ENCODE measurements at places on chromosomes 3 and 15.

DNA sequence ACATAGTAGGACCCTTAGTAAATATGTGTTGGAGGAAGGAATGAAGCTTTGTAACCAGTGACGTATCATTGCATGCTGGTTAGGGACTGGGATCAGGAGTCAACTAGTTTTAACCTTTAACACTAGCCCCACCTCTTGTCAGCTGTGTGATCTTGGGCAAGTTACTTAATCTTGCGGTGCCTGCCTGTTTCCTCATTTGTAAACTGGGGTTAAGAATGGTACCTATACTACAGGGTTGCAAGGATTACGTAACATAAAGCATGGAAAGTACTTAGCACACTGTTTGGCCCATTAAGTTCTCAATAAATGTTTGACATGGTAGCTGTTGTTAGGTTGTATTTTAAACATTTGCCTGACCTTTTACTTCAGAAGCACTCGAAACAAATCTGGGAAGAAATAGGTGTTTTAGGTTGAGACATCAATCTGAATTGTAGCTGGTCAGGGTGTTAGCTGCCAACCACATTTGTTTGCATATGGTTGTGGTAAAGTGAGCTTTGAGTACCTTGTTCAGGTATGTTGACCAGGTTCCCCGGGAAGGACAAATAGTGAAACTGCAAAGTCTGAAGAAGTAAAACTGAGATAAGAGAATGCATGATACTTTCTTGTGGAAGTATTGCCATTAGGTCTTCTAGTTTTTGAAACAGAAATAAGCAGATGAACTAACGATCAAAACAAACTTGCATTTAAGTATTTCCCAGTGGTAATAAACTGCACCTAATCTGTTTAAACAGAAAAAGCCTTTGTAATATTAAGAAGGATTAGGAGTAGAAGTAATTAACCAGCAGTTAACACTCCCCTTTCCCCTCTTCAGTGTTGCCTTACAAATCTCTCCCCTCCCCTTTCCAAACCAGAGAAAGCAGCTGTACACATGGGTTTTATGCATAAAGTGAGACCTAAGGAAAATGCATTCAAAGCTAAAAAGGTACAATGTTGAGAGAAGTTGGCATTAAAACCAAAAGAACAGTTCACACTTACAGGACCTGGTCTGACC is 25.8 kb upstream of the SCAANT1 start:
- no peak for DNase-seq

- no peak for DNase-seq
Observed at GRCh38 chr3:181966393-181966792, 254.7 kb downstream of the SOX2 start.

GRCh38 chr15:95644100-95644875 is 686.2 kb upstream of the NR2F2 start:
- DNase-seq, result no peak

GRCh38 chr15:90062023-90062442 is 40.2 kb downstream of the IDH2 start:
- no peak for DNase-seq

- DNase-seq, result no peak
Observed at GRCh38 chr3:30894521-30895251, at the start of gene GADL1. Gene GADL1, minus strand, starts transcription at chr3:30894661. Its CDS starts 47 bp downstream, at chr3:30894614.

- DNase-seq, result peak; percentile 4
Observed at GRCh38 chr15:56249092-56249491, 5.4 kb upstream of the RFX7 start.

GRCh38 chr3:162626172-162626571 is 1129.6 kb downstream of the OTOL1 start:
- DNase-seq, result no peak

DNA sequence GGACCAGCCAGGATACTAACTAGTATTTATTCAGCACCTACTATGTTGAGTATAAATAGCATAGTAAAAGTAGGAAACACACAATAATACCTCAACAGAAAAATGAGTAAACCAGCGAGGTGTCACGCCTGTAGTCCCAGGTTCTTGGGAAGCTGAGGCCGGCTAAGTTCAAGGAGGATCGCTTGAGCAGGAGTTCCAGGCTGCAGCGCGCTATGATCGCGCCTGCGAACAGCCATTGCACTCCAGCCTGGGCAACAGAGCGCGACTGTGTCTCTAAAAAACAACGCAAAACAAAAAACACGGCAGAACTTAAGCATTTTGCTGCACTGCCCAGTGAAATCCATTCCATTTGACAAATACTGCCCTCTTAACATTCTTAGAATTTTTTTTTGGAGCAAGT is 1.3 kb upstream of the DENND6A start:
- no peak for DNase-seq

- DNase-seq, result no peak
Observed at GRCh38 chr15:77295446-77295845, 124.5 kb downstream of the PEAK1 start.

DNA sequence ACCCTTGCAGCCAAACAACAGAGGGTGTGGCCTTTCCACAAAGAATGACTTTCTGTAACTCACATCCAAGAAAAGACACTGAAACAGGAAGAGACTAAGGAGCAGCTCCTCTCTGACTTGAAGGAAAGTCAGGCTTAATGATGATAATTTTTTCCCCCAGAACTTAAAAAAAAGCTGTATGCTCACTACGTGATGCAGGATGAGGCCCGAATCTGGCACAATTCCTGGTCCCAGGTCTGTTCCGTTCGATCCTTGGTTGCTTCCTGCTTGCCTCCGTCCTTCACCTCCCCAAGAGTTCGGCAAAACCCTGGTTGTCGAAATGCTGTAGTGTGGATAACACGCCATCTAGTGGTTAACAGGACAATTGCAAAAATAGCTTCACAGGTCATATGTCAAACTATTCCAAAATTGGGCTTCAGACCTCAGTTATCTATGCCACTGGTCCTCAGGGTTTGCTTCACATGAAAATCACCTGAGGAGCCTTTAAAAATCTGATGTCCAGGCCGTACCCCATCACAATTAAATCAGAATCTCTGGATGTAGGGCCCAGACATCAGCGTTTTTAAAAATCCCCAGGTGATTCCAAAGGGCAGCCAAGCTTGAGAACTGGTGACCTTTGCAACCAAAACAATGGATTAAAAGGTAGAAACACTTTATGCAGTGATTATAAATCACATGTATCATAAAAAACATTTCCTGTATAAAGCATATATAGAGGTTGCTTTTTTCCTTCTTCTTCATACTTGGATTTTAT is 28.1 kb upstream of the SYNM start:
- DNase-seq, result no peak

GRCh38 chr15:79299126-79299840 is 11.6 kb upstream of the TMED3 start:
- DNase-seq, result no peak

DNA sequence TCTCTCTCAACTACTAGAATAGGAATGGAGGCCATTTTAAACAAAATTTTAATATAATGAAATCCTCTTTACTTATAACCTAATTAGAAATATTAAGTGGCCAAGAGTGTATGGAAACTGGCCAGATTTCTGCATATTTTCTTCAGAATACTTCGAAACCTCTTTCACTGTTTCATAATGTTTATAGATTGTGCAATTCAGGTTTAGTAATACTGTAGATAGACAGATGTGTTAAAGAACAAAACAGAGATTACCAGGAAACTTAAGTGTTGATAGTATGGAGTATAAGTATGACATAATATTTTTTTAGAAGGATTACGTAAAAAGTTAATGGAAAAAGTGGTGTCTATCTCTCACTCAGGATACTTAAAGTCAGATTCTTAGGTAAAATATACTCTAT is 4.7 kb downstream of the ABHD5 start:
- DNase-seq, result no peak

DNA sequence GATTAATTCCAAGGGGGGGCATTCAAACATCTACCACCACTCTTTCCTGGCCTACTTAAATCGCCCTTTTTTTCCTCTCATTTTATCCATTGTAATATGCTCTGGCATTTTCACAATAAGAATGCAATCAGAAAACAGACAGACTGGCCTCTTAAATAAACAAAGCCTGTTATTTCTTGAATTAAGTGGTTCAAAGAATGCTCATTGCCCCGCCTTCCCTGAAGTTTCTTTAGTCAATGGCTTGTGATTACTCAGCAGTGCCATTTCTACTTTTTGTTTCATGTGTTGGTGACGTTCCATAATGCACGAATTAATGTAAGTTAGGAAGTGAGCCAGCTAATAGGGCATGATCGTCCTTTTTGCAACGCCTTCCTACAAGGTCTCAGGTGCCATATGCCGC is 68.0 kb downstream of the FBN1 start:
- no peak for DNase-seq

- DNase-seq, result no peak
Observed at GRCh38 chr3:176522436-176522835, 674.8 kb downstream of the TBL1XR1 start.

GRCh38 chr3:156543043-156543555 is 11.8 kb downstream of the SSR3 start:
- DNase-seq, result no peak

GRCh38 chr15:33150971-33151370 is 43.5 kb downstream of the FMN1 start:
- no peak for DNase-seq

DNA sequence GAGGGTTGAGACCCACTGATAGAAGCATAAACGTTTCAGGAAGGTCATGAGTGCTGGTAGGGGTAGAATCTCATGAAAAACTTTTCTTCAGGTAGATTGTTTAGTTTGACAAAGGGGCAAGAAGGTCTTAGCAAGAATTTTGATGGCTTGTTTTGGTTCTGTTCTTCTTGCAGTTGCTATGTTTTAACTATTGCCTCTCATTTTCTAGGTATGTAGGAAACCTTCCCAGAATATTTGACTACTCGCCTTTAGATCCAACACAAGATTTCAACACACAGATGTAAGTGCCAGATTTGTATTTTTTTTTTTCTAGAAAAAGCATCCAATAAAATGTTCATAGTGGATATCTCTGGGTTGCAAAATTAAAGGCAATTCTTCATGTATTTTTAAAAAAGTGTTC is 77.1 kb downstream of the USP13 start:
- DNase-seq, result no peak

- DNase-seq, result no peak
Observed at GRCh38 chr3:168154089-168154488, 58.4 kb upstream of the GOLIM4 start.

DNA sequence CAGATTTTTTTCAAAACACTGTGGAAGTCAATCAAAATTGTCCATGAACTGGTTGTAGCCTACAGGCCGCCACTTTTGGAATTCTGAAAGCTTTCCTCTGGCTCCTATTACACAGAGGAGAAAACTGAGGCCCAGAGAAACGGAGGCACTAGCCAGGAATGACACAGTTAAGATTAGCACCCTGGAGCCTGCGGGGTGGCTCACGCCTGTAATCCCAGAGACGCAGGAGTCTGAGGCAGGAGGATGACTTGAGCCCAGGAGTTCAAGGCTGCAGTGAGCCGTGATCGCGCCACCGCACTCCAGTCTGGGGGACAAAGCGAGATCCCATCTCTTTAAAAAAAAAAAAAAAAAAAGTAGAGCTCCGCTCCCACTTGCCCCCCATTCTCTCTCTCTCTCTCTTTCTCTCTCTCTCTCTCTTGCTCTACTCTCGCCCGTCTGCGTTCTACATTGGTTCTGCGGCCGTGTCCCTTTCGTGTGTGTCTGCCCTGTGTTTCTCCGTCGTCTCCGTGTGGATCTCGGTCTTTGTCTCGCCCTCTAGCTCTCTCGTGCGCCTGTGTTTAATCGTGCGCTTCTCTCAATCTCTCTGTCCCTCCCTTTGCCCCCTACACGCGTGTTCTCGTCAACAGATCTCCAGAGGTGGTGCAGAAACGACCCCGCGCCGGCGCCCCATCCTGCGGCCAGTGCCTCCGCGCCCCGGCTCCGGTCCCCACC is 512 bp upstream of the TRH start:
- DNase-seq, result no peak

DNA sequence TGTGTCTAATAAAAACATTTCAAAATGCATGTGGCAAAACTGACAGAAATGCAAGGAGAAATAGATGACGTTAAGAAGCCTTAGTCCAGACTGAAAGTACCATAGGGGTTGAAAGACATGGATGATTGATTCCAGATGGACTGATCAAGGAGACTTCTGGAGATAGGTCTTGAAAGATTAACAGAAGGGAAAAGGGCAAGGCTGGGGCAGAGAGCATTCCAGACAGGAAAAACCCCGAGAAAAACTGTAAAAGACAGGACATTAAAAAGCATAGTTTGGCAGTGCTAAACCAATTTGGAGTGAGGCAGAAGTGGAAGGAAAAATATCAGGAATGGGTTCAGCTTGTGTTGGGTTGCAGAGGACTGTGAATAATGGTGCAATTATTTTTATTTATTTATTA is 375.2 kb upstream of the SGO1 start:
- DNase-seq, result no peak

- DNase-seq, result no peak
Observed at GRCh38 chr3:72050048-72050632, 265.2 kb upstream of the PROK2 start.

- DNase-seq, result no peak
Observed at GRCh38 chr3:117801912-117802239, 1092.3 kb downstream of the TUSC7 start.

GRCh38 chr3:196546537-196546936 is 21.8 kb downstream of the WDR53 start:
- DNase-seq, result no peak

DNA sequence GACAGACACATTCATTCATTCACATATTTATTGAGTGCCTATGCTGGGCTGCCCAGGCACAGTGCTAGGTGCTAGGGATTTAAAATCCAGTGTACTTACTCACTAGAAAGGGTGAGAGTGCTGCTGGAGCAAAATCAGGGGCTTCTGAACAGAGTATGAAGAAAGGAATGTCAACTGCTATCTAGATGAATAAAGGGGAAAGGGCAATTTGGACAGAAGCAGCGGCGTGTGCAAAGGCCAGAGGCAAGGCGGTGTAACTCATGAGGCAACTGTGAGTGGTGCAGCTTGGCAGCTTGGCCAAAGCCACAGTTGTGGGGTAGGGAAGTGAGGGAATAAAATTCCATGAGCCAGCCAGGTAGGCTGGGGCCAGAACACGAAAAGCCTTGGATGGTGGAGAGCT is 76.7 kb downstream of the RAD18 start:
- DNase-seq, result no peak

DNA sequence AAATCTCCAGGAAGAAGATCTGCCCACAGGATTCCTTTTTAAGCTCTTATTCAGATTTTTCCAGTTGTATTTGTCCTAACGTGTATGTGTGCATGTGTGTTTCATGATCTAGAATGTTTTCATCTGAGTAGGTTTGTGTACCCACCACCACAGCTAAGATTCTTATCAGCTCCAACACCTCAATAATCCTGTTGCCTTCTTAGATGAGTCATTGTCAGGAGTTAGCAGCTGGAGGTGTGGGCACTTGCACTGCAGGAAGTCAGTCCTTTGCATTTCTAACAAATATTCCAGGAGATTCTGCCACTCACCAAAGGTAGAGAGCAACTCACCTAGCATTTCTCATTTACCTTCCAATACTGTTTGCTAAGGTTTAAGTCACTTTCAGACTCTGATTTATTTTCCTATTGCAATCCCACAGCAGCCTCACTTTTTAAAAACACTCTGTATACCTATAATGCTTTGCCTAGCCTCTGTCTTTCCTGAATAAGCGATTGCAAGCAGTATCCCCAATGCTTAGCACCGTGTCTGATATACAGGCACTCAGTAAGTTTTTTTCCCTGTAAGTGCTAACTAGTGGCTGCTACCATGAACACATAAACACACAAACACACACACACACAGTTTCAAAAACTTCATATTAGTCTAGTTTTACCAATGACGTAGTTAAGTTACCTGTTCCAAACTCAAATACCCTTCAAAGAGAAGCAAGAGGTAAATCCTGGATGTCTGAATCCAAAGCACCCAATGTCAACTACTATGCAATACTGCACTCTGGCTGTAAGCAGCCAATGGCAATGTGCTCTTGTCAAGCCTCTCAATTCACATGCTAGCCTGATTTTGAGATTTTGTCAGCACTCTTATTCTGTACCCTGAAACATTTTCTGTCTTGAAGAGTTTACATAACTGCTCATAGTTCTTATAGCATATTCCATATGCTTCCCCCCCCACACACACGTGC is 713.5 kb upstream of the LMCD1 start:
- no peak for DNase-seq

- DNase-seq, result no peak
Observed at GRCh38 chr15:66721020-66721419, 19.0 kb downstream of the SMAD6 start.

Measured in bone marrow (tissue), 2 donors.